Uterus (tissue), 4 donors: ENCODE measurements at places on chromosomes 13 and 19. TPM values are rescaled to one million over a fixed set of nuclear protein-coding genes. Genes with fewer than 3 reads are reported as not detected.

SLC46A3 gene
- total RNA-seq = 2.3 TPM

IL27RA gene
- 1.0 TPM for total RNA-seq

PAF1 gene
- 39.0 TPM for total RNA-seq

LRRC4B gene
- 2.4 TPM for total RNA-seq

LACC1 gene
- total RNA-seq = 7.7 TPM

NECTIN2 gene
- 106 TPM for total RNA-seq

UFM1 gene
- total RNA-seq = 80.6 TPM

ZNF221 gene
- 9.4 TPM for total RNA-seq

TNFSF9 gene
- total RNA-seq = not detected

OR10H5 gene
- total RNA-seq = not detected

HCN2 gene
- total RNA-seq = not detected

MADCAM1 gene
- total RNA-seq = 0.34 TPM

DNA sequence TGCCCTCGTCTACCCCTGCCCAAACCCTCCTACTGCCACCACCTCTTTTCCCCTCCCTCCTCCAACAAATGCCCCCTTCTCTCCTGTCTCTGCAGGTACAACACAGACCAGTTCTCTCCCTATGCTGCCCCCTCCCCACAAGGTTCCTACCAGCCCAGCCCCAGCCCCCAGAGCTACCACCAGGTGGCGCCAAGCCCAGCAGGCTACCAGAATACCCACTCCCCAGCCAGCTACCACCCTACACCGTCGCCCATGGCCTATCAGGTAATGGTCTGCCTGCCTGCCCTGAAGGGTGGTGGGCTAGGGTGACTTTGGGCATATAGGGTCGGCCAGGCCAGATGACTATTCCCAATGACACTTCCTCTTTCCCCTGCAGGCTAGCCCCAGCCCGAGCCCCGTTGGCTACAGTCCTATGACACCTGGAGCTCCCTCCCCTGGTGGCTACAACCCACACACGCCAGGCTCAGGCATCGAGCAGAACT lies 6.5 kb upstream of the TIMM50 start:
- no peaks in the 10 kb centered on the region for H3K27me3 ChIP-seq
- peak; percentile 49 for DNase-seq
- H3K4me3 ChIP-seq = no peak overlapping the region

GRCh38 chr13:45678282-45678681 lies 23.8 kb upstream of the CBY2 start:
- H3K27me3 ChIP-seq = no peaks in the 10 kb centered on the region
- H3K4me1 ChIP-seq = no peaks in the 10 kb centered on the region
- no peak overlapping the region for H3K27ac ChIP-seq

DNA sequence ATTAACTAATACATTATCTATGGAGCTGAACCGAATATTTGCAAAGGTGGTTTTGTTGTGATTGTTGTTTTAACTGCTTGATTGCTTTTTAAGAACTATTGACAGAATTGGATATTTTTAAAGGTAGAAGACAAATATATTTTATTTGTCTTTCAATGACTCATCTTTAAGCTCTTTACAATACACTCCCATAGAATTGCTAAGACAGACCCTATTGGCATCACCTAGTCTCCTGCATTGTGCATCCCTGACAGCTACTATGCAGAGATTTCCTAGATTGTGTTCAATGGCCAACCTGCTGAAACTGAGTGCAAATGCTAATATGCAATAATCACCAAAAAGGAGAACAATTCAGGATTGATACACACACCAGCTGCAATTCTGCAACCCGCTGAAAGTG lies 19.7 kb upstream of the SCEL start:
- no peak for DNase-seq
- no peak overlapping the region for H3K27ac ChIP-seq
- no peaks in the 10 kb centered on the region for H3K4me1 ChIP-seq
- no peak overlapping the region for H3K4me3 ChIP-seq
- H3K27me3 ChIP-seq = no peaks in the 10 kb centered on the region

GRCh38 chr13:38399535-38399934 lies 49.9 kb downstream of the UFM1 start:
- H3K36me3 ChIP-seq = no peaks in the 10 kb centered on the region
- no peak overlapping the region for H3K4me3 ChIP-seq
- no peak overlapping the region for H3K27ac ChIP-seq
- DNase-seq = no peak
- H3K27me3 ChIP-seq = no peaks in the 10 kb centered on the region

DNA sequence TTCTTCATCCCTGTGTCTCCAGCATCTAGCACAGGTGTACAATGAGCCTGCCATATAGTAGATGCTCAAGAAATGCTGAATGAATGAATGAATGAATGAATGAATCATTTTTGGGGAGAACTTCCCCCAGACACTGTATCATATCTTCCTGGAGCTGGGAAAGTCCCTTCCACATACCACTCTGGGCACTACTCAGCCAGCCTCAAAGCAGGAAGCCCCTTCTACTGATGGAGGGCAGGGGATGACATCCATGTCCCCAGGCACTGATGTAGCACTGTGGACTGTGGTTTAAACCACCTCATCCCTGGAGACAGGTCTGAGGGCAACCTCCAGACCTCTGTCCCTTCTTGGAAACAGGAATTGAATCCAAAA lies 4.8 kb downstream of the GNA15 start:
- H3K36me3 ChIP-seq = no peaks in the 10 kb centered on the region
- DNase-seq = no peak
- H3K27me3 ChIP-seq = no peaks in the 10 kb centered on the region
- H3K4me3 ChIP-seq = no peak overlapping the region
- H3K4me1 ChIP-seq = no peaks in the 10 kb centered on the region
- no peak overlapping the region for H3K27ac ChIP-seq

DNA sequence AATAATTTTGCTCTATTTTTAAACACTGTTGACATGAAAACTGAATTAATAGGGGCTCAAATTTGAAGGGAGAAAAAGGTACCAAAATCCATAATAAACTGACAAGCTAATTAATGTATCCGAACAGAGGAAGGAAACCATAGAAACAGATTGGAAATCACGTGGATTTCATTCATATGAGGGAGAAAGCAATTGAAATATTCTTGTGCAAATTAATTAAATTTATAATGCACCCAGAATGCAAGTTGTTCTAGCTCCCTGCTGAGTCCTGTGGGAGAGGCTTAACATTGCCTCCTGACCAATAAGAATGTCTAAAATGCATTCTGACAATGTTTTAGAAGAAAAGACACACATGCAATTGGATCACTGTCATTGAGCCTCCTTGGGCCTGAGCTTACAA lies 17.7 kb upstream of the SERPINE3 start:
- no peaks in the 10 kb centered on the region for H3K36me3 ChIP-seq
- no peaks in the 10 kb centered on the region for H3K27me3 ChIP-seq
- no peak overlapping the region for H3K27ac ChIP-seq

- H3K4me1 ChIP-seq = no peaks in the 10 kb centered on the region
- no peak for DNase-seq
- no peaks in the 10 kb centered on the region for H3K27me3 ChIP-seq
- H3K4me3 ChIP-seq = no peak overlapping the region
These were observed 35.4 kb downstream of the KL start for GRCh38 chr13:33051632-33052031.

GRCh38 chr13:21322327-21322965 lies 136.7 kb downstream of the ZDHHC20 start:
- H3K27me3 ChIP-seq = no peaks in the 10 kb centered on the region
- H3K36me3 ChIP-seq = no peaks in the 10 kb centered on the region
- no peak overlapping the region for H3K27ac ChIP-seq
- no peak for DNase-seq
- H3K4me1 ChIP-seq = no peaks in the 10 kb centered on the region
- no peak overlapping the region for H3K4me3 ChIP-seq

DNA sequence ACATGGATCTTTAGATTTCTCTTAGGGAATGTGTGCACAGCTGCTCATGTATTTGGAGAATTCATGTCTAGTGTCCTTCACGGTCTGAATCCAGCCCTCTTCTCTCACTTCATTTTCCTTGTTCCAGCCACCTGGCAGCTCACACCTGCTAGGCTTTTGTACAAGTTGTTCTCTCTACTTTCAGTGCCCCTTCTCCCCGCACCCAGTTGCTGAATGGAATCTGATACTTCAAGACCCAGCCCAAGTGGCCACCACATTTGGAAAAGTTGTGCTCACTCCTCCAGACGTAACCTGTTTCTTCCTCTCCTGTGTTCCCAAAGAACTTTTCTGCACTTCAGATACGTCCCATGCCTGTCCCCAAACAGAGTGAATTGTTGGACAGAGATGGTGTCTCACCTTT lies 235.6 kb downstream of the SHISA2 start:
- no peaks in the 10 kb centered on the region for H3K4me1 ChIP-seq
- no peaks in the 10 kb centered on the region for H3K36me3 ChIP-seq
- DNase-seq = no peak

DNA sequence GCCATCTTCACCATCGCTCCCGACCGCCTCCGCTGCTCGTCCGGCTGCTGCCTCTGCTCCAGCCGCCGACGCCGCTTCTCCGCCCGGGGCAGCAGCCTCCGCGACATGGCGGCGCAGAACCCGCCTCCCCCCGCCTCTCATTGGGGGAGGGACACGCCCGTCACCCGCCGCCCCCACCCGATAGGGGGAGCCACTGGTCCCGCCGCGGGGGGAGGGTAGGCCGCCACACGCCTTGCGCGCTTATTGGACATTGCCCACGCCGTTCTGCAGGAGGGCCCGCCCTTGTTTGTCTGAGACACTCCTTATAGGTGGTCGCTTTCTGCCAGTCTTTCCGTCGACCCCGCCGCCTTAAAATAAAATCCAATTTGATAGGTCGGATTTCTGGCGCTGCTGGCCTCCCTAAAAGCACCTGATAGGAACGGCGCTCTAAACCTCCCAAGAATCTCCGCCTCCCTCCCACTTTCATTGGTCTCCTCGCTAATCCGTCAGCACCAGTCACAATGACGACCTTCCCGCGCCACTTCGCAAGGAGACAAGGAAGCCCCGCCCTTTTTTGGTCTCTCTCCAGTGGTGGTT lies at the start of gene HNRNPL:
Gene HNRNPL, minus strand, starts transcription at position 127 of the 576 bp plus-strand sequence. Its CDS starts 20 bp downstream, at position 107.
- H3K4me1 ChIP-seq = peaks cover 24% of the 10 kb centered on the region
- peak within 1 kb of the TSS; percentile 90 for H3K4me3 ChIP-seq
- no peaks in the 10 kb centered on the region for H3K36me3 ChIP-seq
- DNase-seq = peak; percentile 100
- H3K27ac ChIP-seq = peak within 1 kb of the TSS; percentile 100
- no peaks in the 10 kb centered on the region for H3K27me3 ChIP-seq

DNA sequence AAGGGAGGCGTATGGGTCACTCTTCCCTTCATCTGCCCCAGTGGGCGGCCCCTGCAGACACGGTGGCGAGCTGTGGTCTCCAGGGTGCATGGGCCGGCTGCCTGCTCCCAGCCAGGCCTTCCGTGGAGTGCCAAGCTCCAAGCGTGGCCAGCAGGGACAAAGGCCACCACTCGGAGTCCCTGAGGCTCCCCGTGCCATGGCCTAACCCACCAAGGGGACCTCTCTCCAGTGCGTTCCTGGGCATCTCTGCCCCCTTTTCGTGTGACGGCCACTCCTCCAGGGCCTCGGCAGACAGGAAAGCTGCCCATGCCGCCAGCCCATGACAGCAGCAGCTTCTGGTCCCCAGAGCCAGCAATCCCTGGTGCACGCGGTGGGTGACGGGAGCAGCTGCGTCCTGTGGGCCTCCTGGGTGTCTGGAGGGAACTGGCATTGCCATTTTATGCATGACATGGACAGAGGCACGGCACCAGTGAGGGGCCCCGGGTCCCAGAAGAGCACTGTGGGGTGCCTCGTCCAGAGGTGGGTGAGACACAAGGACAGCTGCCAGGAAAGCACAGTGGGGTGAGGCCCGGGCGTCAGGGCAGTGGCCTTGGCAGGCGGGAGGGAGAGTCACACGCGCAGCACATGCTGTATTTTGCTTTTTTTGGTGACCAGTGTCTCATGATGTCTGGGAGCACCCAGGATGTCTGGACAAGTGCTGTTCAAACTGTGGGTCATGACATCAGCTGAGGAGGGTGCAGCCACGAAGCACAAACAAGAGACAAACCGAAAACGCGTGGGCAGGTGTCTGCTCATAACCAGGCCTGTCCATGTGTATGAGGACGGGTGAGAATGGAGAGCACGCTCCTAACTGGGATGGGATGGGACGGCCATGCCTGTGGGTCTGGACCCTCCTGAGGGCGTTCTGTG lies 32.3 kb downstream of the CEBPG start:
- no peaks in the 10 kb centered on the region for H3K4me1 ChIP-seq
- H3K36me3 ChIP-seq = no peaks in the 10 kb centered on the region
- no peak overlapping the region for H3K27ac ChIP-seq
- no peak overlapping the region for H3K4me3 ChIP-seq
